Activated CD8-positive, alpha-beta memory T cell treated with anti-CD3 and anti-CD28 coated beads, Interleukin-2, amount 10 ng/mL, durations not matched to agents 7 days and 5 days (primary cell): ENCODE measurements at places on chromosomes 11 and 22. TPM values are rescaled to one million over a fixed set of nuclear protein-coding genes. Genes with fewer than 3 reads are reported as not detected.

The NPAS4 gene
- not detected for total RNA-seq

- peaks cover 44% of the 10 kb centered on the region for H3K4me1 ChIP-seq
- peaks cover 3% of the 10 kb centered on the region for H3K36me3 ChIP-seq
- H3K27me3 ChIP-seq, result no peaks in the 10 kb centered on the region
- DNase-seq, result no peak
- no peak overlapping the region for H3K27ac ChIP-seq
These were observed 66.7 kb downstream of the RAB30 start for GRCh38 chr11:83004746-83005556.

The PLXNB2 gene
- 23.4 TPM for total RNA-seq

GRCh38 chr22:48314073-48314472 lies 1513.6 kb downstream of the BRD1 start:
- no peaks in the 10 kb centered on the region for H3K36me3 ChIP-seq
- H3K27ac ChIP-seq, result no peak overlapping the region
- H3K27me3 ChIP-seq, result no peaks in the 10 kb centered on the region
- DNase-seq, result no peak
- no peak overlapping the region for H3K4me3 ChIP-seq

GRCh38 chr11:4183410-4184057 lies 88.9 kb downstream of the RRM1 start:
- H3K4me1 ChIP-seq, result peaks cover 16% of the 10 kb centered on the region
- H3K27me3 ChIP-seq, result peaks cover 5% of the 10 kb centered on the region
- H3K36me3 ChIP-seq, result no peaks in the 10 kb centered on the region
- no peak overlapping the region for H3K4me3 ChIP-seq
